ENCODE measurements at places on chromosomes 1 and 21.

DNA sequence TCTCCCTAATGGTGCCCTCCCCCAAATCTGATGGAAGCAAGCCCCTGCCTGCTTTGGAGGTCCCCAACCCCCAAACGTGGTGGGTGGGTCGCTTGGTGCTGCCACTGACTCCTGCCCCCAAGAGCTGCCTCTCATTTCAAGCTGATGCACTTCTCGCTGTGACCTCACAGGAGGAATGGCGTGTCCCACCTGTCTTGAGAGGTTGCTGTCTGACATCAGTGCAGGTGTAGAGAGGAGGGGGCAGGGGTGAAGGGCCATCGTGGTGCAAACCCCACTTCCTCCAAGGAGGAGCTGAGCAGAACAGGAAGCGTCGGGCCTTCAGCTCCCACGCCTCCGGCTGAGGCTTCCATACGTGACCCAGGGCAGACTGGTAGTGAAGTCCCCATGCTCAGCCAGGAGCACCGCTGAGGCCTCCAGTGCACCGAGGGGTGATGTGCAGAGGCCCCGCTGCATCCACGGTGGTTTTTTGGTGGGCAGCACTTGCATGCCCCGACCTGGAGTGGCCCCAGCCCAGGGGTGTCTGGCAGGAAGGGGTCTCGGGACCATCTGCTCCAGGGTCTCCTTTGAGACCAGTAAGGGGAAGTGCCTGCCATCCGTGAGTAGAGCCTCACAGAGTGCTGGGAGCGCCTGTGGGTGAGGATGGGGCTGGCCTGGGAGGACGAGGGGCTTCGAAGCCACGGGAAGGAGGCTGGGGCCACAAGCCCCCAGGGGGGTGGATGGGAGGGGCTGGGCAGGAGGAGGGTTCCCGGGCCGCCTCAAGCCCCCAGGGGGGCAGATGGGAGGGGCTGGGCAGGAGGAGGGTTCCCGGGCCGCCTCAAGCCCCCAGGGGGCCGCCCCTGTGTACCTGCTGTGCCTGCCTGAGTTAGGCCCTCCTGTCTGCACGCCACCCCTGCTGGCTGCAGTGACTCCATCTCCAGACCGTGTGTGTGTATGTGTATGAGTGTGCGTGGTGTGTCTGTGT, 39.8 kb downstream of the WDR4 start:
- no peak for DNase-seq

DNA sequence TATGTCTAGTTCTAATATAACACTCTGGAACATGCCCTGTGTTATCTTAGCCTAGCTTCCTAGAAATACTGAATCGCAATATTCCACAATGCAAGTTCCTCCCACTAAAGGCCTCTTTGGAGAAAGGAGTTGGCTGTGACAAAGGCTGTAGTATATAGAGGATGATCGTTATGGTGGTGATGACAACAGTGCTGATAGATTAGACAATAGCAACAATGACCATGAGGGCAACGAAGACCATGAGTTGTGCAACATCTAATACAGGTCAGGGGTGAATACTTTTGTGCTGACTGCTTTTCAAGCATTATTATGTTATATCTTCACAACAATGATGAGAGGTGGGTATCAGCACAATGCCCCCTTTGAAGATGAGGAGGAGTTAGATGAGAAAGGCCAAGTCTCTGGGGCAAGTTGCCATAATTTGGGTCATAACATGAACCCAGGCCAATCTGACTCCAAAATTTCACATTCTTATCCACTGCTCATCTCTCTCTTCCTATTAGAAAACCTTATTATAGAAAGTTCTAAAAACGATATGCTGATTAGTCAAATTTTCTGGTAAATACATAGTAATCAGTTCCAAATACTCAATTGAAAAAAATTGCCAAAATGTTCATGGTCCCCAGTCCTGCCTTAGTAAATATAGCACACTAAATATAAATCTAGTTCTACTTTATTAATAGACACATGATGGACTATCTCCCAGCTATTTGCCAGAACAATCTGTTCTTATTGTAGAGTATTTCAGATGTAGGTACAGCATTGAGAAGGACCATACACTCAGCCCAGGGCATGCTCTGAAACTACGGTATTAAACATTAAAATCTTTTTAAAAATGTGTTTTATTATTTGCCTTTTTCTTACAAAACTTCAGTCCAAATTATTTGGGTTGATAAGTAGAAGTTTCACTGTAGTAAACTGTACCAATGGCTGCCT, 37.5 kb downstream of the HIVEP3 start:
- no peak for DNase-seq

DNA sequence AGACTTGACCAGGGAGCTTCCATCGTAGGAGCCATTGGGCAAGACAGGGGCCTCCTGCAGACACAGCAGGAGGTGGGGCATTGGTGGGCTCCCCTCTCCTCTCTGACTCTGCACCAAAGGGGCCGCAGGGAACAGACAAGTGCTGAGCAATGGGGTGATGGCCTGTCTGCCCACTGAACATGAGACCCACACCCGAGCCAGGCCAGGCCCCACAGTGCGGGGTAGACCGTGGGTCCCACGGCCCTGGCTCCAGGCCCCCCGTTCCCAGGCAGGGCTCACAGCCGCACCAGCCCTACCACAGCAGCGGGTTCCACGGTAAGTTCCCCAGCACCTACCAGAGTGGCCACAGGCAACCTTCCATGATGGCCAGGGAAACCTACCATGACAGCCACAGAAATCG, 45.9 kb downstream of the CHD5 start:
- no peak for DNase-seq

DNA sequence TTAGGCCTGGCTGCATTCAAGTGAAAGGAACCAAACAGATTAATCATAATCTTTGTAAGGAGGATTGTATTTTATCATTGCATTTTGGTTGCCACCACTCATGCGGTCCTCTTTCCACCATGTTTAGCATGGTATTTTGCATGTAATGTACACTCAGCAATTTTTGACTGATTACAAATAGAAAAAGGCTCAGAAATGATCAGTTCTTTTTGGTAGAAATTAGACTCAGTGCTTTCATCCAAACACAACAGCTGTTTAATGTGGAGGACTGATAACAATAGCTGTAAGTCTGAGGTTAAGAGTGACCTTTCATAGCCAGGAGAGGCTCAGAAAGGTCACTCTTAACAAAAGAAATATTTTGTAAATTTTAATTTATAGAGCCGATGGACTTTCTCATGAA, 25.3 kb upstream of the DPH5 start:
- peak; percentile 41 for DNase-seq
